ENCODE measurements at places on chromosomes 13 and 19.

DNA sequence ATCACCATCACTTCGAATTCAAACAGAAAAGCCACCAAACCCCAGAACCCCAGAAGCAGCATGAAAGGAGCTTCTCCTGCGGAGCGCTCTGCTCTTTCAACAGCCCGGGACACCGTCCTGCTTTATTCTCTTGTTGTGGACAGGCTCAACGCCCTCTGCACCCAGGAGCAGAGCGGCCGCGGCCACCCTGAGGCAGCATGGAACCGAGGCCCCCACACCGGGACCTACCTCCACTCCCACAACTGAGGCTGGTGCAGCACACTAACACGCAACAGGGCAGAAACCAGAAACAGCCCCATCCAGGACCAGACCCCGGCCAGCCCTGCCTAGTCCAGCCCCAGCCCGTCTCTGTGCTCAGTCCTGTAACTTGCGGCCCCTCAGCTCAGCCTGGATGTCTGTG is 7.2 kb downstream of the AP3D1 start:
- no peak for DNase-seq

GRCh38 chr13:109209526-109209925 is 576.9 kb downstream of the IRS2 start:
- DNase-seq = no peak

DNA sequence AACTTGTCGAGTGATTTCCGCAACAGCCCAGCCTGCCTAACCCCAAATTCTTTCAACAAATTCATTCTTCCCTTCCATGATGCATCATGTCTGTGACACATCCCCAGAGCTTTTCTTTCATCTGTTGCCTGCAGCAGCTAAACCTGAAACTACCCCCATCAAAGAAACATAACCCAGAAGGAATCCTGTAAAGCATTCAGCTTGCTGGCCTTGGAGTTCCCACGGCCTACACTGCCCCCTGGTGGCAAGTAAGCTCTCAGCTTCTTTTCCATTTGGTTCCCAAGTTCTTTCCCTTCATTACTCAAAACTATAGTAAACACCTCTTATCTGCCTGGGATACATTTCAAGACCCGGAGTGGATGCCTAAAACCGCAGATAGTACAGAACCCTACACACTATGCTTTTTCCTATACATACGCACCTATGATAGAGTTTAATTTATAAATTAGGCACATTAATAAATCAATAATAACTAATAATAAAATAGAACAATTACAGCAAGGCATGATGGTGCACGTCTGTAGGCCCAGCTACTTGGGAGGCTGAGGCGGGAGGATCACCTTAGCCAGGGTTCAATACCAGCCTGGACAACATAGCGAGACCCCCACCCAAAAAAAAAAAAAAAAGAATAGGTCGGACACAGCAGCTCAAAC is 7.4 kb downstream of the ETHE1 start:
- DNase-seq = peak; percentile 31

- DNase-seq = no peak
Measured at GRCh38 chr13:52599037-52599847, 43.0 kb upstream of the HNRNPA1L2 start.

DNA sequence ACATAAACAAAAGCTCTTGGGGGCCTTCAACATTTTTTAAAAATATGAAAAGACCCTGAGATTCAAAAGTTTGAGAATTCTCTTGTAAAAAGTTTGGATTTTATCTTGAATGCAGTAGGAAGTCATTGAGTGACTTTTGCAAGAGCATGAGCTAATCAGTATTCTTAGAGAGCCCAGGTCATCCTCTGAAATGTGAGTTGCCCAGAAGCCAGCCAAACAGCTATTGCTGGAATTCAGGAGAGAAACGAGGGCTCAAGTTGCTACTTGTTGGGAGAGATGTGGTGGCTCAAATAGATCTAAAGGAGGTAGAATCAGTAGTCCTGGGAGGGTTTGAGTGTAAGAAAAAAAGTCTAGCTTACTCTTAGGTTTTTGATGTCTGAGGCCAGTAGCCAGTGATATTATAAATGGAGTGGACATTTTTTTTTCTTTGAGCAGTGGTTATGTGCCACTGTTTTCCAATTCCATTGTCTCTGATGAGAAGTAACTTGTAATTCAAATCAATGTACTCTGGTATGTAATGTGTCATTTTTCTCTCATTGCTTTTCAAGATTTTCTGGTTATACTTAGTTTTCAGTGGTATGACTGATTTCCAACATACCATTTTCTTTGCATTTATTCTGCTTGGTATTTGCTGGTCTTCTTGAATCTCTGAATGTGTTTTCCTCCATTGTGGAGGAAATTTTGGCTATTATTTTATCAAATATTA is 30.7 kb downstream of the LMO7 start:
- no peak for DNase-seq

- peak; percentile 82 for DNase-seq
Measured at GRCh38 chr19:49676136-49676783, 811 bp upstream of the PRMT1 start.

GRCh38 chr13:53074114-53074513 is 45.5 kb downstream of the OLFM4 start:
- DNase-seq = no peak

GRCh38 chr13:77699059-77699680 is 1.7 kb downstream of the SLAIN1 start:
- DNase-seq = no peak

DNA sequence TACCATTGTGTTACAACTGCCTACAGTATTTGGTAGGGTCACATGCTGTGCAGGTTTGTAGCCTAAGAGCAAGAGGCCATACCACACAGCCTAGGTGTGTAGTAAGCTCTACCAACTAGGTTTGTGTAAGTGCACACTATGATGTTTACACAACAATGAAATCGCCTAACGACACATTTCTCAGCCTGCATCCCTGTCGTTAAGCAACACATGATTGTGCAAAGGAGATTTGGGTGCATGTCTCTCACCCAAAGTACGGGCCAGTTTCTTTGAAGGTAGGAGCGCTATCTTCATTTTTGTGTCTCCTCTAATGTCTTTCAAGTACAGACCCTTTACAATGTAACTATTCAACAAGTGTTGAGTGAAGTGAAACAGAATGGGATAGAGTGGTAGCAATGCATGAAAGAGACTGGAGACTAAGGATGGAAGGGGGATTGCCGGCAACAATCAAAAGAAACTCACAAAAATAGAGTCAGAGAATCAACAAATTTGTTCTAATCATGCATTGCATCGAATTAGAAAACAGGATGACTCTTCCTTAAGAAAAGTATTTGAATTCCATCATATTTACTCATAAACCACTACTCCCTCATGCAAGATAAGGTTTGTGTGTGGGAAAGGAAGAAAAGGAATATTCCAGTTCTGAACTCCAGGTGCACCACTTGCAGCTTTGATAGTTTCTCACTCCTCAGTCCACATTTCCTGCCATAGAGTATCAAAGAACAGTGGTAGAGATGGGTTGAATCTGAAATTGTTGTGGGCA is 60.2 kb upstream of the TNFRSF19 start:
- DNase-seq = no peak

GRCh38 chr19:50658441-50659317 is 9.4 kb downstream of the C19orf81 start:
- DNase-seq = peak; percentile 32

DNA sequence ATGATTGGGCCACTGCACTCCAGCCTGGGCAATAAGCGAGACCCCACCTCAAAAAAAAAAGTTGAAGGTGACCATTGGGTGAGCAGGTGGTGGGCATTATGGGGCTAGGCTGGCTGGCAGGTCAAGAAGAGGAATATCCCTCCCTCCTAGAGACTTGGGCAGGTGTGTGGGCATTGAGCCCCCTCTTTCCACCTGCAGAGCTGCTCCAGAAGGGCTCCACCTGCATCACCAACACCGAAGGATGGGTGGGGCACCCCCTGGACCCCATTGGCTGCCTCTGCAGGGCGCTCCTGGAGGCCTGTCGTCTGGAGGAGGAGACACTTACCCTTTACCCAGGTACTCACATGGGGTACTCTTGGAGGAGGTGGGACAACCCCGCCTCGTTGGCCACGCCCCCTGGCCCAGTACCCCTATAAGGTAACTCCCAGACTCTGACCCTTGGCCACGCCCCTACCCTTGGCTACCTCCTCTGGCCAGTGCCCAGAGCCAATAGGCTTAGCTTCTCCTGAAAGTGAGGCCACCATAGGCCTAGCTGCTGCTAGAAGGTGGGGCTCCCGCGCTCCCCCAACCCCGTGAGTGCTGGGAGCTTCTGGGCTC is 21.9 kb downstream of the ZSWIM4 start:
- peak; percentile 28 for DNase-seq

DNA sequence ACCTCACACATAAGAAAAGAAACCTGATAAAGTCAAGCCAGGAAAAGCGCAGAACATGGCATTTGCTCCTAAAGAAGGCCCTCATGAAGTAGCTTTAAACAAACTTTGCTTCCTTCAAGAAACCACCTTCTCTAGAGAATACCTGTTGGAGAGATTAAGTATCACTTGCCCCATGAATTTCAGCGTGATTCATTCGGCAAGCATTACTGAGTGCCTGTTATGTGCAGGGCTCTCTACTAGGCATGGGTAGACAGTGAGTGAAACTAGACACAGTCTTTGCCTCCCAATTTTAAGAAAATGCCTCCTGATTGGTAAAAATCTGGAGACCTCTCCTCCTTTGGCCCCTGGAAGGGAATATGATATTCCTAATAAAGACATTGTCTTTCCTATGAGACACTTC is 475.8 kb upstream of the NBEA start:
- DNase-seq = no peak

DNA sequence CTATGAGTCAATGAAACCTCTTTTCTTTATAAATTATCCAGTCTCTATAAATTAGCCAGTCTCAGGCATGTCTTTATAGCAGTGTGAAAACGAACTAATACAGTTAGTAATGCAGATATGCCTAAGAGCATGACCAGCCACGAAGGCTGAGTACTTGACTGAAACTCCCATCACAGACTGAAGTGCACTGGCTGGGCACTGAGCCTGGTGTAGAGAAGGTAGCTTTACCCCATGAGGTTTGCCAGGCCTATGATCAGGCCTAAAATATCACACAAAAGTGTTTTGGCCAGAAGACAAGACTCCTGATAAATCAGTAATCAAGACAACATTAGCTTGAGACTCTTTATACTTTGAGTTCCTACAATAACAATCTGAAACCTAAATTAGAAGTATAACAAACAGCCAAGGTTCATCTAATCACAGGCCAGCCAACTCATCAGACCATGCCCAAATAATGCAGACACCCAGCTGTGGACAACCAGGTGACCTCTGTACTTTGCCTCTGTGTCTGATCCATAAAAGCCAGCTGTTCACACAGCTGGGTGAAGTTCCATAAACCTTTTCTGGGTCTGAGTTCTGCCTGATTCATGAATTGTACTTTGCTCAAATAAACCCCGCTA is 771.8 kb upstream of the SLITRK1 start:
- no peak for DNase-seq

Data from NCI-H187 (cell line).